ENCODE measurements at places on chromosomes 3 and 15. TPM values are rescaled to one million over a fixed set of nuclear protein-coding genes. Genes with fewer than 3 reads are reported as not detected.

The BCHE gene
- 0.08 TPM for total RNA-seq

The FEZF2 gene
- not detected for total RNA-seq

The P2RY1 gene
- 0.35 TPM for total RNA-seq

The LRRC2 gene
- total RNA-seq, result 2.0 TPM

The NPAP1 gene
- total RNA-seq, result not detected

The CYP8B1 gene
- not detected for total RNA-seq

The ACAP2 gene
- 38.4 TPM for total RNA-seq

The MYH15 gene
- total RNA-seq, result 1.1 TPM

The EFHB gene
- 0.23 TPM for total RNA-seq

The SEC22A gene
- 44.5 TPM for total RNA-seq

The AHSG gene
- total RNA-seq, result not detected

The AADACL2 gene
- total RNA-seq, result not detected

The CPA3 gene
- not detected for total RNA-seq

The RPL35A gene
- 427 TPM for total RNA-seq

The NANOGP8 gene
- total RNA-seq, result not detected

The ZNF710 gene
- 5.5 TPM for total RNA-seq

The POLQ gene
- total RNA-seq, result 0.70 TPM

The GRK7 gene
- under 0.01 TPM for total RNA-seq

The INSYN1 gene
- total RNA-seq, result 0.45 TPM

The NAALADL2 gene
- 2.0 TPM for total RNA-seq

The C2CD4A gene
- total RNA-seq, result not detected

The TUSC7 gene
- total RNA-seq, result not detected

The PPIB gene
- 1,374 TPM for total RNA-seq

The SLC27A2 gene
- not detected for total RNA-seq

The ANKUB1 gene
- not detected for total RNA-seq

The ZNF860 gene
- total RNA-seq, result 0.38 TPM

Data from smooth muscle cell of the coronary artery (primary cell).